ENCODE measurements at places on chromosomes 2 and 18.

GRCh38 chr18:5110266-5110665, 86.8 kb downstream of the AKAIN1 start:
- H3K27me3 ChIP-seq = no peaks in the 10 kb centered on the region
- H3K4me3 ChIP-seq = no peak overlapping the region
- H3K4me1 ChIP-seq = no peaks in the 10 kb centered on the region

- no peak for DNase-seq
- no peaks in the 10 kb centered on the region for H3K36me3 ChIP-seq
- peaks cover 35% of the 10 kb centered on the region for H3K27me3 ChIP-seq
- no peak overlapping the region for H3K4me3 ChIP-seq
- no peak overlapping the region for H3K27ac ChIP-seq
- H3K4me1 ChIP-seq = peaks cover 2% of the 10 kb centered on the region
Observed at GRCh38 chr2:98388601-98389250, 42.5 kb downstream of the CNGA3 start.

DNA sequence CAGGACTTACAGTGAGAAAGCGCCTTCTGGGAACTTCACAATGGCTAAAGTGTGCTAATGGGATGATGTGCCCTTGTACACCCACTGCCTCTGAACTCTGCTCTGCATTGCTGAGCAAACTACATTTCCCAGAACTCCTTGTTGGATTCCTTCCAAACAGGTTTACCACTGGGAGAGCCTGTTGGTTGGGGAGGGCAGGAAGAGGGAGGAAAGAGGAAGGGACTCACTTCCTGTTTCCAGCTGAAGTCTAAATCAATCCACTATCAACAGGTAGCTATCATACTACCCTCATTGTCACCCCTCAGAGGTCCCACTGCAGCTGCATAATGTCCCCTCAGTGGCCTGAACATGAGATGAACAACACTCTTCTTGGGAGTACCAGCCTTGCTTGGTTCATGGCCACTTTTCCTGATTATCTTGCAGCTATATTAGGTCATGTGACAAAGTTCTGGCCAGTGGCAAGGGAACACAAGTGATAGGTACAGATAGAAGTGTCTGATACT, 109.7 kb downstream of the MSH2 start:
- H3K4me1 ChIP-seq = no peaks in the 10 kb centered on the region
- DNase-seq = no peak
- H3K36me3 ChIP-seq = no peaks in the 10 kb centered on the region
- H3K27me3 ChIP-seq = peaks cover 25% of the 10 kb centered on the region
- H3K27ac ChIP-seq = no peak overlapping the region
- no peak overlapping the region for H3K4me3 ChIP-seq

DNA sequence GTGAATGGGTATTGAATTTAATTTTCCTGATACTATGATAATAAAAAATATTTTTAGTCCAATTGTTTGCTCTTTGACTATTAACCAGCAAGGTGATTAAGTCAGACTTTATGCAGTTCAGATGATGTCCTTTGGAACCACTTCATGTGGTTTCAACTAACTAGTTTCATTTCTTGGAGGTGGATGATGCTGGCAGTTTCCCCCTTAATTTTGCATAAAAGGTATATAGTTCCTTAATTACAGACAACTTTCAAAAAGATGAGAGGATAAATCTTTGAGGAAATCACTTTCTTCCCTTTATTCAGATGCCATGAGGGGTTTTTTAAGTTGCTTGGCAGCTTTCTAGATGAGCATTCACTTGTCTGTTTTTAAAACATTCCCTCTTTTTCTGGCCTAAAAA, 223.1 kb downstream of the PHLPP1 start:
- H3K4me1 ChIP-seq = no peaks in the 10 kb centered on the region
- peaks cover 5% of the 10 kb centered on the region for H3K36me3 ChIP-seq
- no peak overlapping the region for H3K4me3 ChIP-seq
- no peak overlapping the region for H3K27ac ChIP-seq

GRCh38 chr18:46893360-46893759, 23.9 kb downstream of the PIAS2 start:
- H3K36me3 ChIP-seq = peaks cover 28% of the 10 kb centered on the region
- H3K4me3 ChIP-seq = no peak overlapping the region
- DNase-seq = no peak
- no peaks in the 10 kb centered on the region for H3K4me1 ChIP-seq
- H3K27ac ChIP-seq = no peak overlapping the region
- H3K27me3 ChIP-seq = no peaks in the 10 kb centered on the region

- H3K27ac ChIP-seq = peak within 1 kb of the TSS; percentile 34
- peak; percentile 50 for DNase-seq
- no peaks in the 10 kb centered on the region for H3K36me3 ChIP-seq
- peaks cover 13% of the 10 kb centered on the region for H3K4me1 ChIP-seq
- no peaks in the 10 kb centered on the region for H3K27me3 ChIP-seq
Observed at GRCh38 chr18:63319383-63320122, at the start of gene BCL2. TSS of gene BCL2 (minus strand) at chr18:63319769.

DNA sequence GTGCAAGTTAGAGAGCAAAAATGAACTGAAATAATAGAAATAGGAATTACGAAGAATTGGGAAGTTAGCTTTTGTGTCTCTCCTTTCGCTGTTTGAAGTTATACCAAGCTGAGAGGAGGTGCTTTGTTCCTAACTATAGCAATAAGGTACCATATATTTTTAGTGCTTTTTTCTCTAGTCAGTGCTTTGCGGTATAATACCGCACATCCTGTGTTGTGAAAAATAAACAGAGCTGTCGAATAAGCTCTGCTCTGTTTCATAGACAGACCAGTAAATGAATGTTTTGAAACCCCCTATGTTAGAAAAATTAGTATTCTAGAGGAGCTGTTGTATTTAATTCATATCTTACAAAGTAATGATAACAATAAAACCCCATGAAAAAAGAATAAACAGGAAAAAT, 130.8 kb downstream of the MAP4K4 start:
- H3K4me1 ChIP-seq = peaks cover 16% of the 10 kb centered on the region
- H3K36me3 ChIP-seq = peaks cover 95% of the 10 kb centered on the region
- H3K27ac ChIP-seq = peak overlapping the region; percentile 2
- no peak overlapping the region for H3K4me3 ChIP-seq

- no peaks in the 10 kb centered on the region for H3K27me3 ChIP-seq
- no peak for DNase-seq
- no peak overlapping the region for H3K27ac ChIP-seq
- no peak overlapping the region for H3K4me3 ChIP-seq
- no peaks in the 10 kb centered on the region for H3K4me1 ChIP-seq
Observed at GRCh38 chr2:165173215-165173614, 30.6 kb downstream of the SCN3A start.

DNA sequence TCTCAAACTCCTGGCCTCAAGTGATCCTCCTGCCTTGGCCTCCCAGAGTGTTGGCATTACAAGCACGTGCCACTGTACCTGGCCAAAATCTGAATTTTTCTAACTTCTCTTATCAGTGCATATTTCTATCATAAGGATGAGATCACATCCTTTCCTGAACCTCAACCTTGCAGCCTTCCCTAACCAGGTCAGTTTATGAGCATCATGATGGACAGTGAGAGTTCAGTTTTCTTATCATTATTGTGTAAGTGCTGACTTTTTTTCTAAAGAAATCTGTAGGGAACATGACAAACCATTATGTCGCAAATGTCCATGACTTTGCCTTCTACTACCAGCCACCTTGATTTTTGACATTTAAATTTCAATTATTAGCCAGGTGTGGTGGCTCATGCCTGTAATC, 31.5 kb downstream of the MRPL33 start:
- H3K27ac ChIP-seq = no peak overlapping the region
- no peak overlapping the region for H3K4me3 ChIP-seq
- no peak for DNase-seq
- peaks cover 21% of the 10 kb centered on the region for H3K4me1 ChIP-seq

- H3K27me3 ChIP-seq = no peaks in the 10 kb centered on the region
- no peak for DNase-seq
- H3K36me3 ChIP-seq = no peaks in the 10 kb centered on the region
- no peak overlapping the region for H3K27ac ChIP-seq
- H3K4me3 ChIP-seq = no peak overlapping the region
Observed at GRCh38 chr2:107777974-107778373, 48.7 kb upstream of the RGPD4 start.

DNA sequence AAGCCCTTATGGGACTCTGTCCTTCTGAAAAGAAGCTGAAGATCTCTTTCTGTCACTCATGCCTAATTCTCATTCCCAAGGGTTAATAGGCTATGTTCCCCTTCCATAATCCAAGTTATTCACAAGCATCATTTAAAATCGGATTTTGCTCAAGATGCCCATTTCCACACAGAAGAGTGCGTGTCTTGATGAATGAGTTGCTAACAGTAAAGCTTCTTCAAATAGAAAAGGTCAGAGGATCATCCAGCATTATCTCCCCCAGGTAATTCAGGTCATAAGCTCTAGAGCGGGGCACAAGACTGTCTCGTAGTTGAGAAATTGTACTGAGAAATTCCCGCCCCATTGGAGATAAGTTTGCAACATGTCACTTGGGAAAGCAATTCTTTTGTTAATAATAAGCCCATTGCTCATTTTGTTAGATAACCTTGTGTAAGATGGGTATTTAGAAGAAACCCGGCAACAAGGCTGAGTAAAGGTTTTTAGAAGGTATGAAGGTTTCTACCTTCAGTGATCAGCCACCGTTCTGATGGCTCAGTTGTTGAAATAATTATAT, 290.7 kb upstream of the EPAS1 start:
- H3K27ac ChIP-seq = no peak overlapping the region
- peaks cover 97% of the 10 kb centered on the region for H3K36me3 ChIP-seq
- DNase-seq = no peak
- H3K27me3 ChIP-seq = no peaks in the 10 kb centered on the region
- H3K4me3 ChIP-seq = no peak overlapping the region

- no peaks in the 10 kb centered on the region for H3K4me1 ChIP-seq
- H3K4me3 ChIP-seq = no peak overlapping the region
- H3K27me3 ChIP-seq = peaks cover 67% of the 10 kb centered on the region
- H3K36me3 ChIP-seq = no peaks in the 10 kb centered on the region
- H3K27ac ChIP-seq = no peak overlapping the region
Observed at GRCh38 chr2:120431386-120432292, 85.7 kb downstream of the INHBB start.

DNA sequence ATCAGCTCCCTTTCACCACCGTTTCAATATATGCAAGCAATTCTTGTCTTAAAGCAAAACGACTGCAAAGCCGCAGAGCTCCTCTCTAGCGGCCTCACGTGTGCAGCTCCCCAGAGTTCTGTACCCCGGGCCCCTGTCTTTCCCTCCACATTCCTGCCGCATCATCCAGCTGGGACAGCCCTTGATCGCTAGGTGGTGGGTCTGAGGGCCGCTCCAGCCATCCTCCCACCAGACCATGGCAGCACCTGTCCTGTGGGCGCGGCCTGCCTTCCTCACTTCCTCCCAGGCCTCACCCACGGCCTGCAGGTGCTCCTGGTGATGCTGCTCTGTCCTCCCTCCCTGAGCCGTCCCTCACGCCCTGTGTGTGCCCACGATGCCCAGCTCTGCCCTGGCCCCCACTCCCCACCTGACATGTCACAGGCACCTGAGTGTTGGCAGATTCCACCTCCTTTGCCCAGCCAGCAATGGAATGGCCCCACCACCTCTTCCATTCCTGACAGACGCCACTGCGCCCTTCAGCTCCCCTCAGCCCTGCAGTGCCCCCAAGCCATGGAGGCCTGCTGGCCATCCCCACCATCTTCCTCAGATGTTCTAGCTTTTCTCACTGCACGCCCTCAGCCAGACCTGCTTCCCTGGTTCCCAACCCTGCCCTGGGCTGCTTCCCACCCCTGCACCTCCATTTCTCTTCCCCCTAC, 15.3 kb upstream of the ALLC start:
- no peak overlapping the region for H3K27ac ChIP-seq
- no peaks in the 10 kb centered on the region for H3K4me1 ChIP-seq
- peaks cover 11% of the 10 kb centered on the region for H3K27me3 ChIP-seq

Data from mesenchymal stem cell (in vitro differentiated cells and primary cell).